ENCODE measurements at places on chromosomes 12 and 14. TPM values are rescaled to one million over a fixed set of nuclear protein-coding genes. Genes with fewer than 3 reads are reported as not detected.

CSRP2 gene
- 558 TPM for polyA plus RNA-seq

C12orf42 gene
- polyA plus RNA-seq: not detected

AMDHD1 gene
- not detected for polyA plus RNA-seq

MGST1 gene
- 250 TPM for polyA plus RNA-seq
